Psoas muscle (tissue), 8 donors: ENCODE measurements at places on chromosomes 3 and 15. TPM values are rescaled to one million over a fixed set of nuclear protein-coding genes. Genes with fewer than 3 reads are reported as not detected.

DNA sequence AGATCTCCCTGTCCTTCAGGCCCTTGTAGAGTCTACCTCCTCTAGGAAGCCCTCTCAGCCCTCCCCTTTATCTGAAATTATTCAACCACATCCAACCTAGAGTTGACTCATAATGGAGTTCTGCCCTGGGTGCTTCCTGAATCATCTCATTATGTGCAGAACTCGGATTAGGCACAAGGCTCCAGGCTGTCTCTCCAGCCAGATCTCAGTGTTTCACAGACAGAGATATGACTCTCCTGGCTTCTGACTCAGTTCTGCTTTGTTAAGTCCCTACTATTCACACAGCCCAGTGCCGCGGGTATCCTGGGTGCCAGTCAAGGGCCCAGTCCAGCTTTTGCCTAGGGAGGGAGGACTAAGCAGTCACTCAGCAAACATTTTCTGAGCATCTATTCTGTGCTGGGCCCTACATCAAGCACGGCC is 9.3 kb downstream of the STRA6 start:
- no peak for DNase-seq
- H3K4me1 ChIP-seq: no peaks in the 10 kb centered on the region
- H3K36me3 ChIP-seq: no peaks in the 10 kb centered on the region
- H3K4me3 ChIP-seq: no peak overlapping the region

- no peak for DNase-seq
- H3K4me3 ChIP-seq: no peak overlapping the region
- no peaks in the 10 kb centered on the region for H3K36me3 ChIP-seq
- no peak overlapping the region for H3K27ac ChIP-seq
- H3K4me1 ChIP-seq: no peaks in the 10 kb centered on the region
- H3K27me3 ChIP-seq: no peaks in the 10 kb centered on the region
Observed at GRCh38 chr3:24846286-24846860, 351.7 kb upstream of the THRB start.

GRCh38 chr3:103937094-103937493 is 1429.6 kb upstream of the ALCAM start:
- DNase-seq: no peak
- H3K4me1 ChIP-seq: no peaks in the 10 kb centered on the region
- no peak overlapping the region for H3K27ac ChIP-seq
- H3K4me3 ChIP-seq: no peak overlapping the region
- H3K36me3 ChIP-seq: no peaks in the 10 kb centered on the region

- no peak for DNase-seq
- H3K27ac ChIP-seq: peak overlapping the region; percentile 65
- no peaks in the 10 kb centered on the region for H3K4me1 ChIP-seq
- no peak overlapping the region for H3K4me3 ChIP-seq
- H3K36me3 ChIP-seq: no peaks in the 10 kb centered on the region
Observed at GRCh38 chr3:195031574-195032003, 239.4 kb downstream of the XXYLT1 start.

- no peaks in the 10 kb centered on the region for H3K4me1 ChIP-seq
- no peaks in the 10 kb centered on the region for H3K27me3 ChIP-seq
- H3K4me3 ChIP-seq: peak overlapping the region; percentile 73
- H3K27ac ChIP-seq: peak overlapping the region; percentile 91
Observed at GRCh38 chr15:40594429-40594836, 384 bp downstream of the KNL1 start.

GRCh38 chr15:85832394-85832793 is 37.7 kb upstream of the KLHL25 start:
- no peaks in the 10 kb centered on the region for H3K27me3 ChIP-seq
- H3K4me1 ChIP-seq: no peaks in the 10 kb centered on the region
- H3K36me3 ChIP-seq: no peaks in the 10 kb centered on the region
- no peak overlapping the region for H3K27ac ChIP-seq

- no peak overlapping the region for H3K27ac ChIP-seq
- DNase-seq: no peak
- no peak overlapping the region for H3K4me3 ChIP-seq
- no peaks in the 10 kb centered on the region for H3K4me1 ChIP-seq
Observed at GRCh38 chr3:196694202-196694638, 17.8 kb downstream of the CEP19 start.

- no peak overlapping the region for H3K27ac ChIP-seq
- H3K27me3 ChIP-seq: peaks cover 3% of the 10 kb centered on the region
- no peak overlapping the region for H3K4me3 ChIP-seq
- no peaks in the 10 kb centered on the region for H3K36me3 ChIP-seq
- no peak for DNase-seq
Observed at GRCh38 chr3:18634461-18634860, 209.3 kb upstream of the SATB1 start.

DNA sequence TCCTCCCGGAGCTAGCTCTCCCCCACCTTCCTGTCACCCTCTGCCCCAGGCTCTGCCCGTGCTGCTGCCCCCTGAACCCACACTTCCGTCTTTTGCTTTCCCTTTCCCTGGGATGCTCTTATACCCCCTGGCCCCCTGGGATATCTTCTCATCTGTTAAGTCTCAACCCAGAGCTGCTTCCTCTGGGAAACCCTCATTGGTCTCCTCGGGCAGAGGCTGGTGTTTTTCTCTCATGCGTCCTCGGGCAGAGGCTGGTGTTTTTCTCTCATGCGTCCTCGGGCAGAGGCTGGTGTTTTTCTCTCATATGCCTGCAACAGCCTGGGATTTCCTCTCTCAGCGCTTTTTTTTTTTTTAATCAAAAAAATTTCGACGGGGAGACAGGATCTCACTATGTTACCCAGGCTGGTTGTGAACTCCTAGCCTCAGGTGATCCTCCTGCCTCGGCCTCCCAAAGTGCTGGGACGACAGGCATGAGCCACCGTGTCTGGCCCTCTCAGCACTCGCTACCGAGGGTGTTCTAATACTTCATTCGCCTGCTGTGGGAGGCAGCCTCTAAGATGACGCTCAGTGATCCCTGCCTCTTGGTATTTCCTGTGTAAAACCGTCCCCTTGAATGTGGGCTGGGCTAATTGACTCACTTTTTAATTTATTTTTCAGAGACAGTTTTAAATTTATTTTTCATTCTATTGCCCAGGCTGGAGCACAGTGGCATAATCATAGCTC is 62.7 kb upstream of the TFRC start:
- peaks cover 4% of the 10 kb centered on the region for H3K4me1 ChIP-seq
- no peaks in the 10 kb centered on the region for H3K27me3 ChIP-seq
- no peaks in the 10 kb centered on the region for H3K36me3 ChIP-seq
- H3K4me3 ChIP-seq: no peak overlapping the region

- H3K4me3 ChIP-seq: no peak overlapping the region
- no peaks in the 10 kb centered on the region for H3K4me1 ChIP-seq
- no peak overlapping the region for H3K27ac ChIP-seq
- H3K27me3 ChIP-seq: no peaks in the 10 kb centered on the region
- no peak for DNase-seq
Observed at GRCh38 chr3:167125612-167126407, 254.3 kb downstream of the ZBBX start.

DNA sequence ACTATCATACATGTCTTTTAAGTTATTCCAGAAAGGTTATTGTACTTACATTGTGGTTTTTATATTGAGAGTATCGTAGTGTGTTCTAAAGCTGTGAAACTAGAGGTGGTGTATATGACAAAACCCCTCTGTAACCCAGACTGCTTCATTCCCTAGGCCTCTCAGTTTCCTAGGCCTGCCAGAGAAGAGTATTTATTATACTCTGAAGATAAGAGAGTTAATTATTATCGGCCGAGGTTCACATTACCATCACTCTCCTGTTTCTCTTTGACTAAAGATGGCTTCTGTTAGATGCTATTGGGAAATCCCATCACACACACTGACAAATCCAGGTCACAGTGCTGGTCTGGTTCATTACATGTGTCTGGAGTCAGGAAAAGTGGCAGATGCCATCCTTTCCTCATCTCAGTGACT is 20.5 kb downstream of the EXOSC7 start:
- no peaks in the 10 kb centered on the region for H3K27me3 ChIP-seq
- no peak overlapping the region for H3K4me3 ChIP-seq
- no peaks in the 10 kb centered on the region for H3K36me3 ChIP-seq
- no peak overlapping the region for H3K27ac ChIP-seq

DNA sequence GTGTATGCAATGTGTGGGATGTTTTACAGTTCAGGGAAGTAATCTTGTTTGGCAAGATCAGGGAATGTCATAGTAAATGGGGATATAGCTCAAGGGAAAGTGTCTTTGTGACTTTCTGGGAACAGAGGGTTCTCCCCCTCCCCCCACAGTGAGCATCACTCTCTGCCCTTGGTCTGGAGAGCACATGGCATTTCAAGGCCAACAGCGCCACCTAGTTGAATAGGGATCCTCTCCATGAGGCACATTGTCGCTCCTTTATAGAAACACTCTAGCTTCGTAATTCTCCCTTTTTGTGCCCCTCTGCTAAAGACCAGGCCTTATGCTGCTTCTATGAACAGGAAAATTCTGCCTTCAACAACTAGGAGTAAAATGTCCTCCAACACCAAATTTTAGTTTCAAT is 37.1 kb upstream of the ARNT2 start:
- H3K27ac ChIP-seq: no peak overlapping the region
- no peaks in the 10 kb centered on the region for H3K27me3 ChIP-seq
- no peaks in the 10 kb centered on the region for H3K36me3 ChIP-seq
- no peak overlapping the region for H3K4me3 ChIP-seq
- DNase-seq: no peak

DNA sequence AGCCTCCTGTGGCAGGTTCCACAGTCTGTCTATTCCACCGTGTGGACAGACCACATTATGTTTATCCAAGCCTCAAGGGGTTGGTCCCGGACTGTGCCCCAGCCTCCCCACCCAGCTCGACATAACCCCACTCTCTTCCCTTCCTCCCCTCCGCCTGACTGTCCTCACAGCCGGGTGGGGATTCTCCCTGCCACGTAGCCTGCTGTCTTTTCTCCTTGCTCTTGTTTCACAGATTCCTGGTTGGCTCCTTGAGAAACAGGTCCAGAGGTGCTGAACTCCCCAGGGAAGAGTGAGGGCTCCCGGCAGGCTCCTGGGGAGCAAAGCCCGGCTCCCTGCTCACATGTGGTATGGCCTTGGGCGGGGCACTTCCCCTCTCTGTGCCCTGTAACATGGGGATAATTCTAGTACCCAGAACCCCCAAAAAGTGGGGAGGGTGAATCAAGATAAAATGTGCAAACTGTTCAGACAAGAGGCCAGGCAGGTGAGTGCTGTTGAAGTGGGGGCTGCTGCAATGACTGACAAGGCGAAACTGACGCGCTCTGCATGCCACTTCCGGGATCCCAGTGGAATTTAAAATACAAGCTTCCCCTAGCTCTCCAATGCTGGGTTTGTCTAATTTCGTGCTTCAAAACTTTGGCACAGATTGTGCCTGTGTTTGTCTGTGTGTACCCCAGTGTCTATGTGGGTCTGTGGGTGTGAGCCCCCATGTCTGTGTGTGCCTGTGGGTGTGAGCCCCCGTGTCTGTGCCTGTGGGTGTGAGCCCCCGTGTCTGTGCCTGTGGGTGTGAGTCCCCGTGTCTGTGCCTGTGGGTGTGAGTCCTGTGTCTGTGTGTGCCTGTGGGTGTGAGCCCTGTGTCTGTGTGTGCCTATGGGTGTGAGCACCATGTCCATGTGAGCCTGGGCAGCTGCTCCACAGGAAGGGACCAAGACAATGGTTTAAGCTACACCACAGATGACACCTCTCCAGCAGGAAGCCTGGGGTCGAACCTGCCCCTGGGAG is 160.6 kb upstream of the IQSEC1 start:
- H3K4me3 ChIP-seq: no peak overlapping the region
- no peak for DNase-seq
- H3K4me1 ChIP-seq: no peaks in the 10 kb centered on the region
- no peaks in the 10 kb centered on the region for H3K27me3 ChIP-seq
- no peaks in the 10 kb centered on the region for H3K36me3 ChIP-seq

GRCh38 chr3:71754610-71755253 is 1.1 kb downstream of the GPR27 start:
- H3K4me3 ChIP-seq: peak overlapping the region; percentile 61
- no peaks in the 10 kb centered on the region for H3K4me1 ChIP-seq
- H3K36me3 ChIP-seq: no peaks in the 10 kb centered on the region
- H3K27me3 ChIP-seq: peaks cover 11% of the 10 kb centered on the region
- DNase-seq: no peak
- H3K27ac ChIP-seq: no peak overlapping the region

DNA sequence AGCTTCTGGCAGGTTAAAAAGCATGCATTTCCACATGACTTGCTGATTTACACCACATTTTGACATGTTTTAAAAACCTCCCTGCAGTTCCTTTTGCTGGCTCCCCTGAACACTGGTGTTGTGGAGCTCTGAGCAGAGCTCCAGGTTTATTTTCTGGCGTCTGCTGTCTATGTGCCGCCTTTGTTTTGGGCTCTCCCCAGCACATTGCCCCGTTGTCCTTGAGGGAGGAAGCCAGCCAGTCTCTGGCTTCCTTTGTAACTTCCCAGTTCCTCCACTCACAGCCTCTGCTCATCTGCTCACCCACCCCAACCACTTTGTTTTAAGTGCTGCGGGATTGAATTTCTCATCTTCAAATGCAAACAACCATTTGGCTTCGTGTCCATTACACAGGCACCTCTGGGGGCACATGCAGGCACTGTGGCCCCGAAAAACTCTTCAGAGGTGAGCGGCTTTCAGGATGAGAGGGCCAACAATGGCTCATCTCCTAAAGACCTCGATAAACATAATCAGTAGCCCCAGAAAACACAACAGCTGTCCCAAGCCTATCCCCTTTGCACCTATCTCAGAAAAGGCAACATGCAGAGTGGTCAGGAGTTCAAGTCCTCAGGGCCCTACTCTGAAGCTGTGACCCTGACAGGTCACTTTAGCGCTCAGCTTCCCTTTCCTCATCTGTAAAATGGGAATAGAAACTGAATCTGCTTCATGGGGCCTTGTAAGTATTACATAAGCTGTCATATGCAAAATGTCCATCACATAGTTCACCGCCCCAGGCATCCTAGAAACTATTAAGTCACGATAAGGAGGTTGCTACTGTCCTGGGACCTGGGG is 1.3 kb upstream of the MEF2A start:
- no peaks in the 10 kb centered on the region for H3K36me3 ChIP-seq
- H3K4me1 ChIP-seq: peaks cover 29% of the 10 kb centered on the region
- no peaks in the 10 kb centered on the region for H3K27me3 ChIP-seq
- peak overlapping the region; percentile 93 for H3K27ac ChIP-seq
- DNase-seq: peak; percentile 59

OIP5 gene
- 0.89 TPM for total RNA-seq

CGNL1 gene
- total RNA-seq: 0.37 TPM

CISH gene
- 16.9 TPM for total RNA-seq

ZNF710 gene
- total RNA-seq: 8.1 TPM

AADACL2 gene
- not detected for total RNA-seq

VPS8 gene
- 51.7 TPM for total RNA-seq

PCSK6 gene
- 13.3 TPM for total RNA-seq

HAPLN3 gene
- 5.8 TPM for total RNA-seq

JMJD7 gene
- 5.8 TPM for total RNA-seq

SNX22 gene
- 0.15 TPM for total RNA-seq

CFAP161 gene
- total RNA-seq: not detected
